ENCODE measurements at places on chromosomes 2 and 18.

DNA sequence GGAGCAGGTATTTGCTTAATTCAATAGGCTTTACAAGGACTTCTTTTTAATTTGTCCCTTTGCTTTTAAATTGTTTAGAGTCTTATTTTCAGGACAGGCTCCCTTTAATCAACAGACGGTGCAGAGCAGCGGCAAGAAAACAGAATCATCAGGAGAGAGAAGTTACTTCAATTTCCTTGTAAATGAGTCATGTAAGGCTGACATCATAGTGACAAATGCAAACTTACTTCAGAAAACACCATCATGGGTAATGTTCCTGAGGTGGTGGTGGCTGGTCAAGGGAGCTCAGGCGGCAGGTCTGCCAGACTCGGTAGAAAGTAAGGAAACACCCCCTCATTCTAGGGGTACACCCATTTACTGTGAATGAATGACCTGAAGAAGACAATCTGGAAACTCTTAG, 395.1 kb downstream of the FBXO15 start:
- DNase-seq: no peak

- no peak for DNase-seq
Observed at GRCh38 chr2:20091305-20091991, 40.0 kb upstream of the LAPTM4A start.

GRCh38 chr2:39385172-39385571, 51.9 kb downstream of the MAP4K3 start:
- DNase-seq: no peak

DNA sequence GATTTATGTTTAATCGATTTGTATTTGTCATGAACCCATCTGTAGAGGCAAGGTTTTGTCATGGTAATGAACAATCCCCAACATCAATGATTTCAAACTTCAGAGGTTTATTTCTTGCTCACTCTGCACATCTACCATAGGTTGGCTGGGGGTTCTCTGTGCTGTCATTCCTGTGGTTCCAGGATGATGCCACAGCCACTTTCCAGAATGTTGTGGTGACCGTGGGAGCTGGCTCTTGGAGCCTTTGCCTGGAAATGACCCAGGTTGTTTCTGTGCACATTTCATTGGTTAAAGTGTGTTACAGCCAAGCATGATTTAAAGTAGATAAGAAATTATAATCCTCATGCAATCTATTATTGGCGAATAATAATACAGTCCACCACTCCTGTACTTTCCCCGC, 28.2 kb upstream of the EPAS1 start:
- no peak for DNase-seq

Measured in NCI-H1092 (cell line).